Muscle of back (tissue), 13 donors: ENCODE measurements at places on chromosomes 3 and 15. TPM values are rescaled to one million over a fixed set of nuclear protein-coding genes. Genes with fewer than 3 reads are reported as not detected.
A peak's percentile ranks its signal among the peaks of the same experiment; 100 is the strongest.

The CPB1 gene
- 2.3 TPM for polyA plus RNA-seq

The EFCC1 gene
- polyA plus RNA-seq: 1.5 TPM

GRCh38 chr3:15875016-15875689 lies 77.4 kb upstream of the ANKRD28 start:
- DNase-seq: peak; percentile 66

DNA sequence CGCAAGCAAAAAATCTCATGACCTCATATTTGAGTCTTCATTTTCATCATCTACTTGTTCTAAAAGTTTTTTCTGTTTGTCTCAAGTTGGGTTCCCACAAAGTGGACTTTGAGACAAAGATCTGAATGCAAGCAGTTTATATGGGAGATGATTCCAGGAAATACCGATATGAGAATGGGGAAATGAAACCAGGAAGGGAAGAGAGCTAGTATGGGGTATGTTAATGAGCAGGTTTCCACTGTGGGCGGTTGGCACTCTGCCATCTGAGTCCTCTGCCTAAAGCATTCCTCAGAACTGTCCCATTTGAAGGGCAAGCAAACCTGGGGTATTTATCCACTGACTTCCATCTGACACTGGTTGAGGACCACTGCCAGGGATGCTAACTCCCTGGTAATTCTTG lies 8.8 kb downstream of the ADPRH start:
- peak; percentile 37 for DNase-seq

- peak; percentile 93 for DNase-seq
Observed at GRCh38 chr3:49839193-49839809, 17.1 kb downstream of the TRAIP start.

- no peak for DNase-seq
Observed at GRCh38 chr3:50245251-50245745, 9.3 kb downstream of the GNAI2 start.

GRCh38 chr3:138081371-138082084 lies 33.9 kb downstream of the DZIP1L start:
- DNase-seq: no peak

The CPLX3 gene
- polyA plus RNA-seq: not detected

- no peak for DNase-seq
Observed at GRCh38 chr3:46880884-46881595, 3.5 kb downstream of the PTH1R start.

DNA sequence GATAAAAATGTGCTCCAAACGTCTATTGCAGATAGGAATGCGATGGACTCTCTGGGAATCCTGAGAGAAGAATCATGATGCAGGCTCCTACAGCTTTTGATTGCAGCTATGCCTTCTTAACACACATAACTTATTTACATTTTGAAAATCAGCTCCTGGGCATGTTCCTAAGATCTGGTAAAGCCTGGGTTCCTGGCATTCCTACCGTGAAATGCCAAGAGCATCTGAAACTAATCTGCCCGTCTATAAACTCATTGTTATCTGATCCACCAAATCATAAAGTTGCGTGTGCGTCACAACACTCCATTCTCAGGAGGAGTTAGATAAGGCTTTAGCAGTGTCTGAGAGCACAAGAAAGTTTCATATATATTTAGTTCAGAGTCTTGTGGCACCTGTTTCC lies 79.0 kb upstream of the VGLL3 start:
- DNase-seq: no peak

The TNNC1 gene
- 325 TPM for polyA plus RNA-seq

The PLCH1 gene
- 0.32 TPM for polyA plus RNA-seq

GRCh38 chr3:135135445-135135844 lies 340.4 kb downstream of the EPHB1 start:
- no peak for DNase-seq

The MAP6D1 gene
- 9.4 TPM for polyA plus RNA-seq

DNA sequence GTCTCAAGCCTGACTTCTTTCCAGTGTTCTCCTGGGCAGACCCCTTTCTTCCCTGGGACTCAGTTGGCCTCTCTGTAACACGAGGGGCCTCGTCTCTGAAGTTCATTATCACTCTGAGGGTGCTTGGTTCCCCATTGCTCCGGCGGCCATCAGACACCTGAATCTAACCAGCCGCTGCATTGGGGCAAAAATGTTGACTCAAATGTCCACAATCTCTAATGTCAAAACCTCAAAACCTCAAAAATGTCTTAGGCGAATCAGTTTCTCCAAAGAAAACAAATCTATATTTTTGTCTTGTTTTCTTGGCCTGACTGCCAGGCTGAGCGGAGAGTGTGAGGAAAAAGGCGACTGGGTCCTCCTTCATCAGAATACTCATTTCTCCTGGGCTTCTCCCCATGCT lies 220.7 kb downstream of the VPS13C start:
- no peak for DNase-seq

DNA sequence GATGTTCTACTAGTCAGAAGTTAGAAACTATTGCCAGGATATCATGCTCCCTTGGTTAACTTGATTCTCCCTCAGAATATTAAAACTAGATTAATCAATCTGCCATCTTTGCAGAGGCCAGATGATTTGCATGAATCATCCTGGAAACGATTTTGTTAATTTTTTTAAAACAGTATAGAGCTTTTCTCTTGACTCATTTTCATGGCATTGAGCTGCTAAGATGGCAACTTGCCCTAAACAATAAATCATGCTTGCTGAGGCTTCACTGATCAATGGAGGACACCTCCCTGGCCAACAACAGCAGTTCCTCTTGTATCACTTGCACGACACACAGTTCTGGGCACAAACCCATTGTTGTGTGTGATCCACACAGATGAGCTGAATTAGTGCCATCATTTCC lies 109.1 kb downstream of the COL6A6 start:
- peak; percentile 93 for DNase-seq

DNA sequence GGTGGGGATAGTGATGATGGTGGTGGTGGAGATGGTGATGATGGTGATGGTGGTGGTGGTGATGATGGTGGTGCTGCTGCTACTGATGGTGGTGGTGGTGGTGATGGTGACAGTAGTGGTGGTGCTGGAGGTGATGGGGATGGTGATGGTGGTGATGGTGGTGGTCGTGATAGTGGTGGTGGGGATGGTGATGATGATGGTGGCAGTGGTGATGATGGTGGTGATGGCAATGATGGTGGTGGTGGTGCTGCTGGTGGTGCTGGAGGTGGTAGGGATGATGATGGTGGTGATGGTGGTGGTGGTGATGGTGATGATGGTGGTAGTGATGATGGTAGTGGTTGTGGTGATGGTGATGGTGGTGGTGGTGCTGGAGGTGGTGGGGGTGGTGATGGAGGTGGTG lies 21.3 kb downstream of the DNAJB8 start:
- DNase-seq: no peak
